Foreskin fibroblast (primary cell): ENCODE measurements at places on chromosomes 5 and 9.

DNA sequence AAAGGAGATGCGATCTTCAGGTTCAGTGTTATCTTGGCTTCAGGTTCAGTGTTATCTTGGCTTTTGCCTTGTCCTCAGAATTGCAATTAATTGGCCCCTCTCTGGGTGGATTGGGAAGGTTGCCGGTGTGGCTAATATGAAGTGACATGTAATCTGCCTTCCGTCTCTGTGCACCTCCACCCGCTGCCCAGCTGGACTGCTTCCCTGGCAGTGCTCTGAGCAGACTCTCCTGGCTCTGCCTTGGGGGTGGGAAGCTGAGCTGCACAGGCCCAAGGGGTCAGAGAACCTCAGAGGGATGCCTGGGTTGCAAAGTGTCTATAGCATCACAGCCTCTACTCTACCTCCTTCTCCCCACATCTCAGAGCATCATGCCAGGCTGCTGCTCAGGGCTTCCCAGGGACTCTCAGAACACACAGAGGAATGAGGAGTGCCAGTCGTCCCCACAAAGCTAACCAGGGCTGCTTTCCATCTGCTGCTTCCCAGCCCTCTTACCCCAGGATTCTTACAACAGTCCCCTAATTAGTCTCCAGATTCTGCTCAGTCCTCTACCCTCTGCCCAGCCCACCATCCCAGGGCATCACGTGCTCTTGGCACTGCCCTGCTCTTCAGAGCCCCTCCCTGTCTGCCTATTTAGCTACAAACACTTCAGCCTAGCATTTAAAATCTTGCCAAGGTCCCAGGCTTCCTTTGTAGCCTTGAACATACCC is 54.4 kb upstream of the AFAP1L1 start:
- DNase-seq = no peak

- DNase-seq = no peak
These were observed 1786.4 kb upstream of the WWC1 start for GRCh38 chr5:166505067-166505466.

GRCh38 chr5:132767150-132767549 is 9.9 kb downstream of the SEPTIN8 start:
- peak; percentile 39 for DNase-seq

GRCh38 chr5:128271859-128272464 is 188.4 kb downstream of the SLC12A2 start:
- peak; percentile 63 for DNase-seq

- no peak for DNase-seq
These were observed 16.1 kb downstream of the EQTN start for GRCh38 chr9:27280860-27281259.

DNA sequence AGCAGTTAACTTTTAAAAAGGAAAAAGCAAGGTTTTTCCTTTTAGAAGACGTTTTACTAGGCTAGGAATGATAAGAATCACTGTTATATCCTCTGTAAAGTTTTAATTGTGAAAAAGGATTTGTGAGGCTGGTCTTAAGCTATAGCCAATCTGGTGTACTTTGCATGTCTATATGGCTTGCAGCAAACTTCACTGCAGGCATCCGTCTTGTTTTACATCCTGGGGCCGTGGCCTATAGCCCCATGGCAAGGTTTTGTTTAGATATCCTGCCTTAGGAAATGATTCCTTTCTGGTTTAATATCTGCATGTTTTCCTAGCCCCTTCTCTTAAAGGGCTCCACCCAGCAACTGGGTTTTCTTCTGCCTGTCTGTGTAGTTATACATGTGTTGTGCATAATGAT is 272.8 kb downstream of the ICE1 start:
- DNase-seq = no peak

DNA sequence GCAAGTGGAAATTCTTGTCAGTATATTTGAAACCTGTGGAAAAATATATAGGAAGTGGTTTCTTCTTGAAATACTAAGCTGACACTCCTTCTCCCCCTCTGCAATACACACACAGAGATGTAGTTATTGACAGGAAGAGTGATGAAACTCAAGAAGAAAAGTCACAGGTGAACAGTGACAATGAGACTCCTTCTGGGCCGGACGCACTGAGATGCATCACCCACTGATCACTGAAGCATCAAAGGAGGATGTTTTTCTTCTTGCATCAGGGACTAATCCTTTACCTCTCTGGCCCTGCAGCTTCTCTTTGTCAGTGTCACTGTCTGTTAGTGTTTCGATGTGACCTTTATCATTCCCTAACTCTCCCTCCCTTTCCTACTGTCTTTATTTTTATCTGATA is 1864.2 kb upstream of the C9orf72 start:
- DNase-seq = no peak

GRCh38 chr5:34751807-34752736 is 86.9 kb upstream of the TTC23L start:
- DNase-seq = no peak
